ENCODE measurements at places on chromosomes 3 and 15.

- DNase-seq: no peak
Observed at GRCh38 chr3:66803206-66803605, 194.9 kb upstream of the KBTBD8 start.

GRCh38 chr15:63922261-63922904, 88.6 kb upstream of the HERC1 start:
- no peak for DNase-seq

DNA sequence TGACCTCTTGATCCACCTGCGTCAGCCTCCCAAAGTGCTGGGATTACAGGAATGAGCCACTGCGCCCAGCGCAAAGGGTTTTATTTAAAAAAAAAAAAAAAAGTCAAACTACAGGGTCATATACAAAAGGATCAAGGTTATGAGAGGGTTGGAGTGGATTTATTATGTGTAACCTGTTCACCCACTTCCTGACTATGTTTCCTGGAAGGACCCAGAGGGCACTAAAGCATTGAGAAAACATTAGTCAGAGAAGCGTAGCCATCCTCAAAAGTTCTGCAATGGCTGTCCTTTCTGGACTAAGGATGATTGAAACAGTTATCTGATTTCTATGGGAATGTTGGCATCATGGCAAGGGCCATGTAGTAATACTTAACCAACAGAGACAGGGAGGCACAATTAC, 7.3 kb upstream of the SCAPER start:
- no peak for DNase-seq

DNA sequence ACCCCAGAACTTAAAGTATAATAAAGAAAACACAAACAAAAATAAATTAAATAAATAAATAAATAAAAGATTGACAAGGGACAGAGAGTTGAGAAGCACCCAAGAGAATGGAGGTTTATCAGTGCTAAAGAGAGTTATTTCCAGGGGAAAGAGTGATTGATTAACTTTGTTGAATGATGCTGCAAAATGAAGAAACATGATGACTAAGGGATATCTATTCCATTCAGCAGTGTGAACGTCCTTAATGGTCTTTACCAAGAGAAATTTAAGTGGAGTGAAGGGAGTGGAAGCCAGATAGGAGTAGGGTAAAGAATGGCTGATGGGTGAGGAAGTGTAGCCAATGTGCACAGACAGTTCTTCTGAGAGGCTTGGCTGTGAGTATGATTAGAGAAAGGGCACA, 11.1 kb downstream of the REC114 start:
- no peak for DNase-seq

GRCh38 chr15:84006421-84006820, 229.2 kb upstream of the GOLGA6L4 start:
- no peak for DNase-seq

- no peak for DNase-seq
Observed at GRCh38 chr3:168139947-168140346, 44.2 kb upstream of the GOLIM4 start.

GRCh38 chr3:52247409-52248164, 2.0 kb downstream of the PPM1M start:
- no peak for DNase-seq

- no peak for DNase-seq
Observed at GRCh38 chr3:133380481-133381225, 19.2 kb upstream of the BFSP2 start.

GRCh38 chr3:20488151-20488550, 302.1 kb upstream of the SGO1 start:
- no peak for DNase-seq

- DNase-seq: no peak
Observed at GRCh38 chr3:125461896-125462295, 58.1 kb downstream of the SNX4 start.

DNA sequence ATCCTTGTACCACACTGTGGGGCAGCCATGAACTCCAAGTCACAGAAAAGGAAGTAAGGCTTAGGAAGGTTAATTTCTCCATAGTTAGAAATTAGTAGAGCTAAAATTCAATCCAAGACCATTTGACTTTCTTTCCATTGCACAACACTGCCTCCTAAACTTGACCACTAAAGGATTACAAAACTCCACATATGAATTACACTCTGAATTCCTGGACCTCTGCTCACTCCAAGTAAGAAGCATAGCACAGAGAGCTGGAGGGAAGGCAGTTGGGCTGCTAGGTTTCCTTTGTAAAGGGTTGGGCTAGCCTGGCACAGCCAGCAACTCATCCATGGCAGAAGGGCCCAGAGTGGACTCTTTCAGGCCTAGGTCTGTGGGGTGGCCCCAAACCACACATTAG, 134.4 kb downstream of the MYLK start:
- DNase-seq: no peak

DNA sequence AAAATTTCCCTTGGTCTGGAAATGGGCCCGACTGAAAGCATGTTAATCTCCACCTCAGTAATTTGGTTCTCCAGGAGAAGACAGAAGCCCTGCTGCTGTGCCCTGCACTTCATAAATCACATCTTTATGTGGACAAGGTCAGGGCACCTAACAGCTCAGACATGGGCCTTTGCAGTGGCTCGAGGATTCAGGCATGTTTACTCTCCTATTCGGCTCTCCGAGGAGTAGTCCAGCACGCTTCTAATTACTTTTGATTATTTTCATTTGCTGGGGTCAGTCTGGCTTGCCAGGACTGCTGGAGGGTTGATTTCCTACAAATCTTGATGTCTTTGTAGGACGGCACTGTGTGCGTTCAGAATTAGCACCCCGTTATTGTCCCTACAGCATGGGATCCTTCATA, 511.2 kb downstream of the MECOM start:
- DNase-seq: no peak

- DNase-seq: no peak
Observed at GRCh38 chr3:173411375-173411973, 13.9 kb downstream of the NLGN1 start.

- DNase-seq: no peak
Observed at GRCh38 chr15:57575363-57575762, 16.3 kb upstream of the MYZAP start.

DNA sequence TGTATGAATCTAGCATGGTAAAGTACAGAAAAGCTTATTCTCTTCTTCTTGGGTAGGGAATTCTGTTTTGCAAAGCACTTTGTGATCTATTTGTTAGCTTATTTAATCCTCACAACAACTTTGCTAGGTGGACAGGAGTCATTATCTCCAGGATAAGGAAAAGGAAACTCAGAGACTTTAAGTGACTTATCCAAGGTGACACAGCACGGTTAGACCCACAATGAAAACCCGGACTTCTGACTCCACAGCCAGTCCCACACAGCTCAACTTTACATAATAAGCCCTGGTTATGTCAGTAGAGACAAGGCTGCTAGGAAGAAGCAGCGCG, 384 bp upstream of the NDUFB4 start:
- DNase-seq: no peak

DNA sequence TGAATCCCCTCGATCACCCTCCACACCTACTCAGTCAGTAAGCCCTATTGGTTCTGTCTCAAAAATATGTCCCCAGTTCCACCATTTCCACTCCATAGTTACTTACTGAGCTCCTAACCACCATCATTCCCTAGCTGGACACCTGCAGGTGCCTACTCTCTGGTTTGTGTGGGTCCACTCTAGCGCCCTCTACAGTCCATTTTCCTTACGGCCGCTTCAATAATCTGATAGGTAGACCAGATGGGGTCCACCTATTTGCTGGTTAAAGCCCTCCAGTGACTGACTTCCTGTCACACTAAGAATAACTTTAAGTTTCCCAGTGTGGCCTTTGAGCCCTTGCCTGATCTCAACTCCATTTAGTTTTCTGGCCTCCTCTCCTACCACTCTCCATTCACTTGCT, 5.0 kb downstream of the GXYLT2 start:
- DNase-seq: no peak

DNA sequence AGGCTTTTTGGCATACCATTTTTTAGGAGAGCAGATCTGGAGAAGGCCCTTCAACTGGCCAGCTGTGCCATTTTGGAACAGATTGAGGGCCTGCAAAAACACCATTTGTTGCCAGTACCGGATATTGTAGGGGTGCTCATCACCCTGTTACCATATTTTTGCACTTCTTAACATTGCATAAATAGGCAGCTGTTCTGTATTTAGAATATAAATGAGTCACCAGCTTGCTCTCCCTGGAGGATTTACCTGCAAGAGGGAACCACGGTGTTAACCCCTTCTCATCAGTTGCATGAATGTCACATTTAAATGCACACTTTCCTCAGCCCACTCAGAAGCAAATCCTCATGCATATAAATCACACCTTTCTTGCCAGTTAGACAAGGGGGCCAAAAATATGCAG, 435.6 kb downstream of the ROBO2 start:
- no peak for DNase-seq

GRCh38 chr3:141112686-141113297, 61.6 kb downstream of the SPSB4 start:
- DNase-seq: no peak

- no peak for DNase-seq
Observed at GRCh38 chr15:59892985-59893384, 111.1 kb upstream of the FOXB1 start.

DNA sequence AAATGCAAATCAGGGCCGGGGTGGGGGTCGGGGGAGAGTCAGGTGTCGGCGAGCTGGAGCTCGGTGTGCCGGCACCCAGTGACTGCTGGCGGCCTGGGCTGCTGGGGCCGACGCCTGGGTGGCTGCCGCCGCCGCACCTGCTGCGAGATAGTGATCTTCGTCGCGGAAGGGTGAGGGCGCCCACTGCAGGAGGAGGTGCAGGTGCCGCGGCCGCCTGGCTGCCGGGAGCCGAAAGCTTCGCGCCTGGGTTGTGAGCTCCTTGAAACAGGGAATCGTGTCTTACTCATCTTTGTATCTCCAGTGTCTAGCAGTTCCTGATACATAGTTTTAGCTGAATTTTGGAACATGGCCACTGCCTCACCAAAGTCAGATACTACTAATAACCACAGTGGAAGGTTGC, 64.0 kb upstream of the CPOX start:
- DNase-seq: peak; percentile 7

DNA sequence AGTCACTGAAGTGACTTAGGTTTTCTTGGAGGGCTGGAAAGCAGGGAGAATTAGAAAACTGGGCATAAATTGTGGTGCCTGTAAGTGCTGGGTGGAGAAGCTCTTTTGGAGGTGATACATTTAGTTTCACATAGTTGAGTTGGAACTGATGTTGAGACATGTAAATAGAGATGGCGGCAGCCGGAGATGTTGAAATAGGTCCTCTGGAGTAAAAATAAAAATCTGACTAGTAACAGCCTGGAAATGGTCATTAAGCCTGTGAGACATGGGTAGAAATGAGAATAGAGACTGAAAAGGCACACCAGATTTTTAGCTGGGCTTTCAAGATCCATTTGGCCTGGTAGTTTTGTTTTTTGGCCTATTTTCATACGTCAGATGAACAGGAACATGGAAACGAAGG, 2.9 kb upstream of the NIT2 start:
- DNase-seq: no peak

DNA sequence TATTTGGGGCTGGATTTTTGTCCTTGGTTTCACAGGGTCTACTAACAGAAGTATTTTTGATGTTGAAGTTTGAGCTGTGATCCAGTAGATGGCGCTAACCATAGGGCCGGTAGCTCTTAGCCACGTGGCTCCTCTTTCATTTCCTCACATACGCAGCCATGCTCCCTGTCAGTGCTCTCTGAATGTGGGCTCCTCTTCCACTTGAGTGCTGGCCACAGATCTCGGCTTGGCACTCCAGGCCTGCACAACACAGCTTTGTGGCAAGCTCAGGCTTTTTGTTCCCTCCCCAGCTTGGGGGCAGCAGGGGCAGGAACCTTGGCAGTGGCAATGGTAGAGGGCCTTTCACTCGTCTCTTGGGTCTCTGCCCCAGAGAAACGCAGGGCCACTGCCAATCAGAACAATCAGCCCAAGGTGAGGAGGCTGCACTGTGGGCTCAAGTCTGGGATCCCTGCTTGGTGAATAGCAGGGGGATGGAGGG, 18.6 kb upstream of the DNAAF4 start:
- no peak for DNase-seq

- no peak for DNase-seq
Observed at GRCh38 chr3:9416139-9416780, 18.8 kb downstream of the SETD5 start.

DNA sequence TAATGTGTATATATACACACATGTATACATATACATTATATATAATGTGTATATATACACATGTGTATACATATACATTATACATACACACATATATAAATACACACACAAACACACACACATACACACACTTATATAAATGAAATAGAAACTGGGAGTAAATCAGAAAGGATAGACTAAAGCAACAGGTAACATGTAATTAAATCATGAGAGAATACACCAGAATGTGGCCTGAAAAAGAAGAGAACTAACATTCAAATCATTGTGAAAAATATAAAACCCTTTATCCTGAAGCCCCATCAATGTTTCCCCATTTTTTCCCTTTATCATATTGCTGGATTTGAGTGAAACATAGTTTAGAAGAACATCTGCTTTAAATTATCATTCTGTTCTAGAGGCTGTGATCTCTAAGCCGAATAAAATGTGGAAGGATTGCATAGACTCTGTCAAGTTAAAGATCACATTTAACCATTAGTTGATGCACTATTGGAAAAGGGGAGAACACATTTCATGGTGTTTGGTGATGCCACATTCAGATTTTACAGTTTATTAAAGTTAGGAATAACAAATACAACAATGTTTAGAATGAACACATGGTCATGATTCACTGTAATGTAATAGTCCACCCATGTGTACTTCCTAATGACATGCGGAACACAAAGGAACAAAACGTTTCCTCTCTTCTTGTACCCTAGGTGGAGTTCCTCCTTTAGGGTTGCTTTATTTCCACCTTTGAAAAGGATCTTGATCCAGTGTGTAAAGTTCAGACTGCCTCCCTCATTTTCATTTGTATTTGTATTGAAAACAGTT, 12.5 kb upstream of the THRB start:
- DNase-seq: no peak

- DNase-seq: no peak
Observed at GRCh38 chr3:135169651-135170050, 374.6 kb downstream of the EPHB1 start.

All from activated naive CD4-positive, alpha-beta T cell (primary cell).